ENCODE measurements at places on chromosomes 16 and 17.

- DNase-seq = peak; percentile 83
These were observed 2.2 kb upstream of the RPL38 start for GRCh38 chr17:74201250-74201649.

GRCh38 chr16:80350061-80350460, 190.7 kb upstream of the DYNLRB2 start:
- DNase-seq = no peak

DNA sequence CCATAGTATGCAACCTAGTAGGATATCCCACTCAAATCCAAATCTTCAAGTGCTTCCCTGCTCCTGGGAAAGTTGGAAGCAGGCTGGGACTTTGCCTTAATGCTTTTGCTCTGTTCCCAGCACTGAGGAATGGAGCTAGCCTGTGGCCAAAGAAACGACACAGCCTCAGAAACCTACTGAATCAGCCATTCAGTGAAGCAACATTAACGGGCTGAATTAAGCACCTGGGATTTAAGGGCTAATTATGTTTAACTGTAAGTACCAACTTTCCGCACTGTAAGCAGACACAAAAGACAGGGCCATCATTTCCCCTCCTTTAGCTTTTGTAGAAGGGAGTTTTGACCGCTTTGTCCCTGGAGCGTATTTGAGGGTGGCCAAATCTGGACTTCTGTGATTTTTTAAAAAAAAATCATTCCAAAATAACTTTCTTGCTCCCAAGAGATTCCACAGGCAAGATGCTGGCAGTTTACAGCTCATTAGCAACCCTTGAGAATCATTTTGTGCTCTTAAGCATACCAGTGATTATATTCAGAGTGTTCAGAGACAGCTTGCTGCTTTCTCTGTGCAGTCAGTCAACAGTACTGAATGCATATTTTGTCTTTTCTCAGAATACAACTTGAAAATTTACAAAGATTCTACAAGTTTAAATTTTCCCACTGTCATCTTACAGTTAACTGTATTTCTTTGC, 17.6 kb upstream of the NOL11 start:
- DNase-seq = no peak

DNA sequence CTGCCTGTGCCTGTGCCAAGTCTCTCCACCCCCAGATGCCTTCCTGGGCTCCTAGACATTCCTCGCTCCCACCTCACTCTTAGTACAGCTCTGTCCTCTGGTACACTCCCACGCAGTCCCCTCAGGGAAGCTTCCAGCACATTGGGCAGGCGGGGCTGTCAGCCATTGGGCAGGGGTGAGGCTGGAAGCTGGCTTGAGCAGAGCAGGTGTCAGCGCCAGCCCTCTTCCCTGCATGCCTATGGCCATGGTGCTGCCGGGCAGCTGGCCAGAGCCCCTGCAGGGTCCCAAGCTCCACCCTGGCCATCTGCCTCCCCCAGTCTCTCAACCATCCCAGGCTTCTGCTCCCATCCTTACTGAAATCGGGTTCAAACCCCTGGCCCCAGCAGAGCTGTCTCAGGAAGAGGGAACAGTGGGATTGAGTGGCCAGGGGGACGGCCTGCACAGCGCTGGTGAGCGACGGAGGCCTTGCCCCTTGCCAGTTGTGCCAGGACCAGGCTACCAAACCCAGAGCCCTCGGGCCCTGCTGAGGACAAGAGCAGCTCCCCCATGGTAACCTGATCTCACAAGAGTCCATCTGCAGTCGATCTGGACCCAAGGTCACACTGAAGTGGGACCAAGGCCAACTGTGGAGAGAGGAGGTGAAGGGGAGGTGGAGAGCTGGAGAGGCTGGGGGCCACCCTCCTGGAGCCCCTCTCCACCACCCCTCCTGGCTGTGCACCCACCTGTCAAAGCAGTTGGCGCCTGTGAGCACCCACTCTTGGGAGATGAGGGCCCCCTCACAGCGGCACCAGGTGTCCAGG, 2.4 kb upstream of the B9D1 start:
- no peak for DNase-seq

DNA sequence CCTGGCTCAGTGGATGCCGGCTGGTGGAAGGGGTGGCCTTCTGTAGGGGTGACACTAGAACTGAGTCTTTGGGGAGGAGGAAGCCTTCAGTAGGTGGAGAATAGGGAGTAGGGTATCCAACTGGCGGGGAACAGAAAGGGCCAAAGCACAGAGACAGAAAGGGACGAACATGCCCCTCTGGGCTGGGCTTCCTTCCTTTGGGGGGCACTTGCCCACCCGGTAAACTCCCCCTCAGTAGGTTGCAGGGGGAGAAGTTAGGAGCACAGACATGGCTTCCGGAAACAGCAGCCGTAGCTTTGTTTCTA, 774 bp downstream of the ENGASE start:
- DNase-seq = no peak

DNA sequence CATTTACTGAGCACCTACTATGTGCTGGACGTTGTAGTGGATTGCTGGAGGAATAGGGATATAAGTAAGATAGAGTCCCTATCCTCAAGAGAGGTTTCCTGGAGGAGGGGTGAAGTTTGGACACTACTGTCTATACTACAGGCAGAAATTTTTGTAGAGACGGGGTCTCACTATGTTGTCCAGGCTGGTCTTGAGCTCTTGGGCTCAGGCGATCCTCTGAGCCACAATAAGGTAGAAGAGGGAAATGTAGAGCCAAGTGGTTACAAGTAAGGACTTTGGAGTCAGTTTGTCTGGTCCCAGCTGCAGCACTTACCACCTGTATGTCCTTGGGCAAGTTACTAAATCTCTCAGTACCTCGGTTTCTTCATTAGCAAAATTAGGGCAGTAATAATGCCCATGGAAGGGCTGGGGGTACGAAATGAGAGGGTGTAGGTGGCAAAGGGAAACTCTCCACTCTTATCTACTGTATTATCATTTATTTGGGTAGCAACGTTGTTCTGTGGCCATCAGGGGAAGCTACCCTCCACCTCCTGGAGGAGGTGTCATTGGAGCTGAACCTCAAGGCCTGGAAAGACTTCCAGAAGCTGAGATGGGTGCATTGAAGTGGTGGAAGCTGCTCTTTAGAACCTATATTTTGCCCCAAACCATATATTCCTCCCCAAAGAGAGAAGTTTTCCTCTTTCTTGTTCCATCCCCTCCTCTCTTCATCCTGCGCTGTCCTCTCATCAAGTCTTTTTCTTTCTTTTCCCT, 34.9 kb upstream of the DHX8 start:
- DNase-seq = no peak

DNA sequence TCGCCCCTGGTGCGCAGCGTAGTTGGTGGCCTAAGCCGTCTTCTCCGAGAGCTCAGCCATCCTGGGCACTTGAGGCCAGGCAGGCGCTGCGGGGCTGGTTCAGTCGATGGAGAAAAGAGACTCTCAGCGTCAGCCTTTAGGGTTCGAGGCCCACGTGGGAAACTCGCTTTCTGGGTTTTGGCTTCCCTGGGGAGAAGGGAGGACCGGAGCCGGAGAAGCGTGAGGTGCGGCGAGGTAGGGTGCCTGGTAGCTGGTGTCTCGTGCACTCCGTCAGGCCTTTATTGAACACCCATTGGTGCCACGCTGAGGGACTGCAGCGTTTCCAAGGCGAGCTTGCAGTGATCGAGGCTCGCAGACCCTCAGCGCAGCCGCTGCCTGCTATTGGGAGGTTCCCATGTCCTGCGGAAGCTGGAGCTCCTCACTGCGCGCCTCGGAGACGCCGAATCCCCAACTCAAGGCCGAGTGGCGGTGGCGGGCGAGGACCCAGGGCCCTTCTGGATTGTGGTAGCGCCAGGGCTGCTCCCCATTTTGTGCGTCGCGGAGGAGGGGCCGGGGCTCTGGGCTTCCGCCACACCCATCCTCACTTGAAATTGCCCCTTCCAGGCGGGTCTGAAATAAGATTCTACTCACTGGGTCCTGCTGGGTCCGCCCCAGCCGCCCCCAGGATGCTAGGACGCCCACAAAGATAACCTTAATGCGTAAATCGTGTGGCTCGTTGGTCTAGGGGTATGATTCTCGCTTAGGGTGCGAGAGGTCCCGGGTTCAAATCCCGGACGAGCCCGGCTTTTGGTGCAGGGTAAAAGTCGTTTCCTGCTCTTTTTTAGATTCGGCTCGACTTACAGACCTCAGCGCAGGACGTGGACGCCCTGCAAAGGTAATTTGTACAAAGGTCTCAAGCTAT, 1.2 kb downstream of the OR1F1 start:
- no peak for DNase-seq

- no peak for DNase-seq
These were observed 2.8 kb downstream of the HAS3 start for GRCh38 chr16:69108064-69108904.
